ENCODE measurements at places on chromosomes 5 and 9.

DNA sequence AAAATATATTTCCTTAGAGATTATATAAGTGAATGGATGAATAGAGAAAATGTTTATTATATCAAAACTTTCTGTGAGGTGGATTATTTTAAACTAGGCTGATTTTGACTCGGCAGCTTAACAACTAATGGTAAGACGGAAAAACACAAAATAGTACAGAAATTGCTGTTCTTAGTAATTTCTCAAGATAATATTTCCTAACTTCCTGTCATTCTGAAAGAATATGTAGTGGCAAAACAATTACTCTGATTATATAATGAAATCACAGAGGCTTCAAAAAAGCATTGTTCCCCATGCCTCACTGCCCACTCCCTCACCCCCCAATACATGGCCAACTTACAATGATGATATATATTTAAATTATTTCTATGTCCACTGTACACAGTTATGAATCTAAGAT is 85.4 kb downstream of the YTHDC2 start:
- DNase-seq: no peak

GRCh38 chr9:90514877-90515276 is 127.7 kb downstream of the DIRAS2 start:
- no peak for DNase-seq

- no peak for DNase-seq
Observed at GRCh38 chr5:153390569-153390968, 99.9 kb upstream of the GRIA1 start.

- DNase-seq: no peak
Observed at GRCh38 chr9:121498487-121499176, 1.0 kb downstream of the GGTA1 start.

DNA sequence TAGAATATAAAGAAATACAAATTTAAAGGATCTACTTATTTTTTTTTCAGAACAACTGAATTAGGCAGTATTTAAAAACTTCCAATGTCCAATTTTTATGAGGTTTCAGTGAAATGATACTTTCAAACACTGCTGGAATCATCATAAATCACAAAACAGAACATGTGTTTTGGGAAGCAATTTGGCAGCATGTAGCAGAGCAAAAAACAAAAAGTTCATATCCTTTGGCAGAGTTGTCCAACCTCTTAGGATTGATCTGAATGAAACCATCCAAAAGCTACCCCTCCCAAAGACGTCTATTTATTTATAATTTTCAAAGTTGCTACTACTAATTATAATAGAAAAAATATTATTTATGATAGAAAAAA is 192.4 kb upstream of the PUM3 start:
- no peak for DNase-seq

DNA sequence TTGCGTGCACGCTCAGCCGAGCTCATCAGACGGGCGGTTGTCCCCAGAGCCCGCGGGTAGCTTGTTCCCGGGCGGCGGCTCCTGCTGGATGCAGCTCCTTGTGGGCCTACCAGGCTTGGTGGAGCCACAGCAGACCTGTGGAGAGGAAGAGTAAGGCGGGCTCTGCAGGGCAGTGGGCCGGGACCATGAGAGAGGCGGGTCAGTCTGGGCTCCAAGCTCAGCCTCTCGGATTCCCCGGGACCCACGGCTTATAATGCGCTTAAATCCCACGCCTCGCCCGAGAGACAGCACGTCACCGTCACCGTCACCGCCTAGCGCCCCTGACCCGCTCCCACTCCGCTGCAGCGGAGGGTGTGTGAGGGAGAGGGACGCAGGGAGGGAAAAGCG is 1.9 kb upstream of the ANKRD18A start:
- DNase-seq: no peak

- no peak for DNase-seq
Observed at GRCh38 chr5:32545102-32545800, 40.1 kb upstream of the SUB1 start.

DNA sequence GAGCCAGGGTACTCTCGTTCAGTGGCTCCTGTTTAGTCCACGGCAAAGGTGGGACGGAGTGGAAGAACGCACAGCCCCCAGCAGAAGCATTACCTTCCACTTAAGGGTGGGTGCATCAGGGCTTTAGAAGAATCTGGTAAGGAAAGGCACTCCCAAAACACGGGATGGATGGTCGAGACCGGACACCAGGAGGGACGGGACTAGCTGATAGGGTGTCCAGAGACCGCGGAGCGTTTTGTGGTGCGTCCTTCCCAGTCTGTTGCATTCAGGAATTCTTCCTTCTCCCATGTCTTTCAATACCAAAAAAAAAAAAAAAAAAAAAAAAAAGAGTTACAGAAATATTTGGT is 545 bp upstream of the CTSV start:
- DNase-seq: no peak

DNA sequence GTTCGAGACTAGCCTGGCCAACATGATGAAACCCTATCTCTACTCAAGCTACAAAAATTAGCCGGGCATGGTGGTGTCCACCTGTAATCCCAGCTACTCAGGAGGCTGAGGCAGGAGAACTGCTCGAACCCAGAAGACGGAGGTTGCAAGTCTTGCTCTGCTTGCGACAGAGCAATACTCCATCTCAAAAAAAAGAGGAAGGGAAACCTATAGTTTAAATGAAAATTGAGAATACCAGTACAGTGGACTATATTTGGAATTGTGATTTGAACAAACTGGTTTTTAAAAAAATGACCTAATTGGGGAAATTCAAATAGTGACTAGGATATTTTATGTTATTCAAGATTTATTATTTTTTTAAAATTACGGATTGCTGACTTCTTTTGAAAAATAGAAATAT is 33.2 kb downstream of the DIAPH1 start:
- DNase-seq: no peak

- DNase-seq: no peak
Observed at GRCh38 chr5:75992753-75993152, 90.4 kb upstream of the SV2C start.

DNA sequence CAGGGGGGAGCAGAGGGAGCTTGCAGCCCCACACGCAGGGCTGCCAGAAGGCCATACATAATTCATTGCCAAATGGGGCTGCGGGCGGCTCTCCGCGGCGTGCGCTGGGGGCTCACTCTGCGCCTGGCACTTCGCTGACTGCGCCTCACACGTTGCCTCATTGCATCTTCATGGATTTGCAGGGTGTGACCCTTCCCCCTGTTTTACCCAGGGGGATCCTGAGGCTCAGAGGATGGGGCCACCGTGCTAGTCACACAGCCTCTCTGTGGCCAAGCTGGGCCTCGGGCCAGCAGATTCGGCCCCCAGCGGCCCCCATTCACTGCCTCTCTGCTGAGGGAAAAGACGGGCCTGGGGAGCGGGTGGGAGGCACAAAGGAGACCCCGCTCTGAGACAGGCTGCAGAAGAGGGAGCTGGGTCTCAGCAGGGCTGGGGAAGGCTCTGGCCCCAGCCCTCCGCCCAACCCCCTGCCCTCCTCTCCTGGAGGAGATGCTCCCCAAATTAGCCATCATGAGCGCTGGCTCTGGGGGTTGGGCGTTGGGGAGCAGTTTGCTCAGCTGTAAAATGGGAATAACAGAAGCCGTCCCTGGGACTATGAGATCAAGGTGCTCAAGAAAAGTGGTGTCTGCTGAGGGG is 115.5 kb downstream of the C9orf50 start:
- DNase-seq: no peak

- DNase-seq: no peak
Observed at GRCh38 chr5:172669386-172670004, 28.4 kb downstream of the NEURL1B start.

- DNase-seq: no peak
Observed at GRCh38 chr9:120942186-120943001, 15.8 kb upstream of the TRAF1 start.

DNA sequence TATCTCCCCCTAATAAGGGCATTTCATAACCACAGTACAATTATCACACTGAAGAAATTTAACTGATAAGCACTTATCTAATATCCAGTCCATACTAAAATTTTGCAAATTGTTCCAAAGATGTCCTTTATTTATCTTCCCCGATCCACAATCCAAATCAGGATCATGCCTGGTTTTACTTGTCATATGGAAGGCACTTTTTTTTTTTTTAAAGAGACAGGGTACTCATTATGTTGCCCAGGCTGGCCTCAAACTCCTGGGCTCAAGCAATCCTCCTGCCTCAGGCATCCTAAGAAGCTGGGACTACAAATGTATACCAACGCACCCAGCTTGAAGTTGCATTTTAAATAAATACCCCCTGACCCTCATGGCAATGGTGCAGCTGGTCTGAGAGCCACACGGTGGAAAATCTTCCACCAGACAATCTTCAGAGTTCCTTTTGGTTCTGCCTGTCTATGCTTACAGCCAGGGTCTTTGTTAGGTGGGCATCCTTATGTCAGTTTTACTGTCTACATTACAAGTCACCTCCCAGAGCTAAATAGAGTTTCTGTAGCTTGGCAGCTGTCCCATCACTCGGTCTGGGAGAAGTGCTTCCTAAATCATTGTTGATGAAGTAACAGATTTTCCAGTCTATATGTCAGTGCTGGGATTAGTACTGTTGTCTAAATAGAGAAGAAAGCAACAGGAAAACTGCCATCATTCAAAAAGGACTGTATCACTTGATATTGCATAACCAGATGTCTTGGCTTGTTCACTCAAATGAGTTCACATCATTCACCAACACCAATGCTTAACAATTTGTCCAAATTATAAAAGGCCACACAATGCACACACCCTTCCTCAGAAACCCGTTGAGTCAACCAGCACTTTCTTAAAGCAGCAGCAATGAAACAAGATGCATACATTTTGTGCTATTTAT is 26.4 kb downstream of the PTPN3 start:
- no peak for DNase-seq

DNA sequence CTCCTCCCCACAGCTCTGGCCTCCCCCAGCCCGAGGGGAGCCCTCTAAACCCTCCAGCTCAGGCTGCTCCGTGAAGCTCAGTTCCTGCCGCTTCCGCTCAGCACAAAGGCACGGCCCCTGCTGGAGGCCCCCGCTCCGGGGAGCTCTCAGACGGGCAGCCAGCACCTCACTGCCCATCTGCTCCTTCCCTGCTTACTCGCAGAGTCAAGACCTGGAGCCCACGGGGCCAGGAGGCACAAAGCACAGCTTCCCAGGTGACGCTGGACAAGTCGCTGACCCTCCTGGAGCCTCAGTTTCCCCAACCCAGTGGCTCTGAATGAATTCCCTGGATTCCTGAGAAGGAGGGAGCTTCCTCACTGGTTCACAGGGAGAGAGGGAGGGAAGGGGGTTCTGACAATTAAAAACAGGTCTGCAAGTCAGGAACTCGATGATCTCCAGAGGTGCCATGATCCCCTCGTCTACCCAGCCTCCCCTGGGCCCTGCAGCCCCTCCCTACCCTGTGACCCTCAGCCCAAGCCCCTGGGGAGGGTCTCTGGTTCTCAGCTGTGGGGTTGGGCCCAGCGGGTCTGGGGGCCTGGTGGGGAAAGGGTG is 36.2 kb downstream of the VAV2 start:
- DNase-seq: no peak

- DNase-seq: no peak
Observed at GRCh38 chr5:147168578-147169327, 66.1 kb upstream of the STK32A start.

DNA sequence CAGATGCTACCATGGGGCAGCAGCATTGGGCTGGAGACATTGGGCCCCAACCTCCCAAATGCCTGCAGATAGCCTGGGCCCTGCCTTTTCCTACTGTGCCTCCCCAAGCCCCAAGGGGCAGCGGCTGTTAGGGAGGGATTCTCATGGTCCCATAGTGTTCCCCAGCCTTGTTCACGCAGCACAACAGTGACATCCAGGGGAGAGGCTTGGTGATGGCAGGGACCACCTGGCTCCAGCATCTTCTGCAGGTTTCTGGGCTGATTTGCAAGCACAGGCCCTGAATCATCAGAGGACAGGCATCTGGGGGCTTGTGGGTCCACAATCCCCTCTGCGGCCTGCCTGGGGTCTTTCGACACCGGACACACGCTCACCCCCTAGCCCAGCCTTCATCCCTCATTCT is 354.6 kb downstream of the SLIT3 start:
- DNase-seq: no peak

Data from BJ (cell line).